HS-5 (cell line): ENCODE measurements at places on chromosomes 5 and 9.
A peak's percentile ranks its signal among the peaks of the same experiment; 100 is the strongest.

- DNase-seq: no peak
Measured at GRCh38 chr9:128891321-128892220, 9.6 kb downstream of the LRRC8A start.

DNA sequence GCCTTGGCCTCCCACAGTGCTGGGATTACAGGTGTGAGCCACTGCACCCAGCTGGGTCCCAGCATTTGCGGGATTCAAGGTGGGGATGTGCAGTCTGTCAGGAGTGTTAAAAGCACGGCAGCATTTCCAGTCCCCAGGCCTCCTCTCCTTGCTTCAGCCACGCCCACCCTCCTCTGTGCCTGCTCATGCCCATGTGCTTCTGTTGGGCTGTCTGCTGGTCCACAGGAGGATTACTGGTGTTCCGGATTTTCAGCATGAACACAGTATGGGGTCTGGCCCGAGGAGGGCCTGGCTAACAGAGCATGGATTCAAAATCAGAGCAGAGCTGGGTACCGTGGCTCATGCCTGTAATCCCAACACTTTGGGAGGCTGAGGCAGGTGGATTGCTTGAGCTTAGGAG is 5.5 kb downstream of the ARRDC1 start:
- DNase-seq: no peak

DNA sequence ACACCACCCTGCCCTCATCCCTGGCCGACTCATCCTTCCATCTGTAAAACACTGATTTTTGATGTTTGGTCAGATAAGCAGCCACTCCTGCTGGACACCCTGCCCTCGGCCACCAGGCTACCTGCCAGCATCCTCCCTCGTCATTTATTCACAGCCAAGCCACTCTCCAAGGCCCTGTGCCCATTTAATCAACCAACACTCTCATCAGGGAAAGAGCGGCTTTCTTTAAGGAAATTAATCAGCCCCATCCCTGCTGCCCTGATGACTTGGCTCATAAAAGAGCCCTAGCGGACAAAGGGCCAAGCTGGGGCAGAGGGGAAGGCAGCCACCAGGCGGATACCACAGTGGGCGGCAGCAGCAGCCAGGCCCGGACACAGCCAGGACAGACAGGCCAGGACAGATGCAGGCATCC is 52.4 kb downstream of the GOLM1 start:
- no peak for DNase-seq

DNA sequence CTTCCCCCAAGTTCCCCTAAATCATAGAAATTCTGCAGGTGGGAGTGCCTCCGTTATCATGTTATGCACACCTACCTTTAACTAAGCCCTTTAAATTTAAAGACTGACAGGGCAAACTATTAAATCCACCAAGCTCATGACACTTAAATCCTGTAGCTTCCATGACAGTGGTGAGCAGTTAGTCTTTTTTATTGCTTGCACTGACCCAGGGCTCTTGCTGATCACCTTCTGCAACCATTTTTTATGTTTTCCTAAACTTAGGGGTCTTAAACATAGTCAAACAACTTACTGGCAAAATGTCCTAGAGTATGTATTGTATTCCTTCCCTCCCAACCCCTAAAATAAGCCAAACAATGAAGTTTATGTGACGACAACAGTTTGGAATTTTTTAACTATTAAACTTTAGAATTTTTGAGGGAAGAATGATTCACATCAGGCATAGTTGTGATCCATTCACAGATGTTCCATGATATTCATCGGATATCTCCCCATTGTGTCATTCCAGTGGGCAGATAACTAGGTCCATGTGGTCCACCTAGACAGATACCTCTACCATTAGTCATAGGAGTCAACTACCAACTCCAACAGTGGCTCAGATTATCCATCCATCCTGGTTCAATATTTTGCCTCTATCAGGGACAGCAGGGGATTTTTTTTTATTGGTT is 283.1 kb downstream of the ADAMTS6 start:
- peak; percentile 99 for DNase-seq

DNA sequence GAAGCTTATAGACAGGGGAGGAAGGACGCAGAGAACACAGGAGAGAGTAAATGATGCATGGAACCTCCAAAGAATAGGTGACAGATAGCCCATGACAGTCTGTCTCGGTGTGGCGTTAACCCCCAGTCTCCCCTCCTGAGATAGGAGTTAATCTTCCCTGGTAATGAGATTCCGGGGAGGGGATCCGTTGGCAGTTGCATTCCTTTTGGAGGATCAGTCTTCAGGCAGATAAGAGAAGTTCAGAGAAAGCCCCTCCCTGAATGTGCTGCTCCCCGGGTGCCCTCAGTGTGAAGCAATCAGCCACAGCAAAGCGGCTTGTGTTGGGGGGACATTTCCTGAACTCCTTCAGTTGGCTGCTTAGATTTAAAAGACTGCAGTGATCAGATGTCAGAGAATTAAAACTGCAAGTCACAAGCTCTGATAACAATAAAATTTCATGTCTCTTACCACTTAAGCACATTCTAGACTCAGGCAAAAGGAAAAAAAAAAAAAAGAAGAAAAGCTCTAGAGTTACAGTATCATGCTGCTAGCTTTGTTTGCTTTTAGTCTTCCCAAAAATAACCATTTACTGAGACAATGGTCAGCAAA is 121.1 kb downstream of the EGFLAM start:
- DNase-seq: no peak

GRCh38 chr5:127959152-127959764 is 124.3 kb upstream of the SLC12A2 start:
- DNase-seq: peak; percentile 73

- DNase-seq: no peak
Measured at GRCh38 chr9:121455527-121456239, 44.0 kb downstream of the GGTA1 start.

- no peak for DNase-seq
Measured at GRCh38 chr9:4663956-4664355, 1.9 kb downstream of the PLPP6 start.

DNA sequence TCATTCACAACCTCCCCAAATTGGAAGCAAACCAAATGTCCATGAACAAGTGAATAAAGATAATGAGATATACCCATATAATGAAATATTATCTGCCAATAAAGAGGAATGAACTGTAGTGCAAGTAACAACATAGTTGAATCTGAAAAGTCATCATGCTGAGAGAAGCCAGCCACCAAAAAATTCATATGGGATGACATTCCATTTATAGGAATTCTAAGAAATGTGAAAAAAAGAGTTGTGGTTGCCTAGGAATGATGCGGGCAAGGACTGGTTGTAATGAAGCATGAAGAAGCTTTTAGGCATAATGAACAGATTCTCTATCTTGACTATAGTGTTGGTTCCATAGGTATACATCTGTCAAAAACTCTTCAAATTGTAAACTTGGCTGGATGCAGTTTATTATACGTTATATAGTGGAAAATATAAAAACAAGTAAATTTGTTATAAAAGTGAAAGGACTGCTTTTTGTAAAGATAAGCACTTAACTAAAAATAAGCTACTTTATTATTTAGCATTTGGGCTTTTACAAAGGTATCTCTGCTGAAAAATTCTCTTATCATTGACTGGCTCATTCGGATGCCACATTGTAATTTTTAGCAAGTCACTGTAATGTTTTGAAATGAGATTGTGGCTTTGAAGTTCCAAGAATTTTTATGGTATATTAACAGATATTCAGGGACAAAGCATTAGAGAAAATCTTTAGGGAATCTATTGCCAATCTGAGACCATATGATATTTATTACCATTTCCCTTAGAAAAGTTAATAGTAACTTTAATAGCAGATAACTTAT is 21.2 kb upstream of the TTC23L start:
- DNase-seq: no peak

GRCh38 chr5:6736524-6737042 is 23.4 kb downstream of the TENT4A start:
- DNase-seq: no peak

DNA sequence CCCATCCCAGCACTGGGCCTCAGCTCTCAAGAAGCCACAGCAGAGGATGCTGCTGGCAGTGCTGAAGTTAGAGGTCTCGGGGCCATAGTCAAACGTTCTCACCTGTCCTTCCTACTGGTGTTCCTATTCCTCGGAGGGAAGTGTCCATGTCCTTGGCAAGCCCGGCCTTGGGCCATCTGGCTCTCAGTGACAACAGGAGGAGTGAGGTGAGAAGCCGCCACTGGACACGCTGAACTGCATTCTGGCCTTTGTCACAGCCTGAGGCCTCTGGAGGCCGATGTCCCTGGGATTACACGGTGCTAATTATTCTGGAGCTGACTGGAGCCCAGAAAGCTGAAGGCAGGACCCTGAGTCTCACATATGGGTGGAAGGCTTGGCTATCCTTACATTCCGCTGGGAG is 92.5 kb downstream of the OLFM1 start:
- DNase-seq: no peak

GRCh38 chr9:88319936-88320747 is 68.1 kb upstream of the SPIN1 start:
- DNase-seq: no peak

DNA sequence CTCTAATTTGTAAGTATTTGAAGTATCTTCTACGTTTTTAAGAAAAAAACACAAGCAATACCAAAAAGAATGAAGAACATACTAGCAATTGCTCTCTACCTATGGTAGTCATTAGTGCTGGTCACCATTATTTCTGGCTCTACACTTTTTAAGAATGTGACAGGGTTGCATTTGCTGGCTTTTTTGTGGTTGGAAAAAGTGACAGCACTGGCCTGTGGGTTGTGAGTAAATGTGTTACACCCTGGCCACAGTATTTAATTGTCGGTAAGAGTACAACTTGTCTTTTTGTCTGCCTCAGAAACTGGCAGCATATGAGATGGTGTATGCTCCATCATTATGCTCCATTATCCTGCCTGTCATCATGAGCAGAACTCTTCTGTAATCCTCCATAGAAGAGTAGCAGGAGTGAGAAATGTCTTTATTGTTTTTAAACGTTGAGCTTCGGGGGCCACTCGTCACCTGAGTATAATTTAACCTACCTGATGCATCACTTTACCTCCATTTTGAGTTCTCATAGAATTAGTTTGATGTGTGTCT is 449.8 kb downstream of the ISL1 start:
- no peak for DNase-seq

DNA sequence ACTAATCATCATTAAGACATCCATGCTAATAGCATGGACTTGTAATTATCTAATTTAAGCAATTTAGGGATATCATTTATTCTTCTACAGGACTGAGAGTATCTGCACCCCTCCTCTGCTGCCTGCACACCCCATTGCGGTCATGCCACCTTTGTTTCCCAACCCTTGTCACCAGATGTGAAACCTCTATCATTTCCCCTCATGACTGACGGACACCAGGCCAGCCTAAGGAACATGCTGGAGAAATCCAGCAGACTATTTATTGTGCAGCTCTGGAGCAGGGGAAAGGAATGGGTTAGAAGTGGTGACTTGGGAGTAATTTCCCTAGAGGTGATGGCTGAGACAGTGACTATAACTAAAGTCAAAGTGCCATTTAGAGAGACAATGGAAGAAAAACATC is 40.7 kb downstream of the UGCG start:
- no peak for DNase-seq

- peak; percentile 89 for DNase-seq
Measured at GRCh38 chr9:105053209-105053652, 125.3 kb upstream of the ABCA1 start.

- DNase-seq: no peak
Measured at GRCh38 chr5:133751421-133751820, 139.1 kb upstream of the FSTL4 start.

GRCh38 chr5:143606043-143606752 is 202.7 kb upstream of the NR3C1 start:
- no peak for DNase-seq

- DNase-seq: peak; percentile 73
Measured at GRCh38 chr5:153463806-153464205, 26.7 kb upstream of the GRIA1 start.

DNA sequence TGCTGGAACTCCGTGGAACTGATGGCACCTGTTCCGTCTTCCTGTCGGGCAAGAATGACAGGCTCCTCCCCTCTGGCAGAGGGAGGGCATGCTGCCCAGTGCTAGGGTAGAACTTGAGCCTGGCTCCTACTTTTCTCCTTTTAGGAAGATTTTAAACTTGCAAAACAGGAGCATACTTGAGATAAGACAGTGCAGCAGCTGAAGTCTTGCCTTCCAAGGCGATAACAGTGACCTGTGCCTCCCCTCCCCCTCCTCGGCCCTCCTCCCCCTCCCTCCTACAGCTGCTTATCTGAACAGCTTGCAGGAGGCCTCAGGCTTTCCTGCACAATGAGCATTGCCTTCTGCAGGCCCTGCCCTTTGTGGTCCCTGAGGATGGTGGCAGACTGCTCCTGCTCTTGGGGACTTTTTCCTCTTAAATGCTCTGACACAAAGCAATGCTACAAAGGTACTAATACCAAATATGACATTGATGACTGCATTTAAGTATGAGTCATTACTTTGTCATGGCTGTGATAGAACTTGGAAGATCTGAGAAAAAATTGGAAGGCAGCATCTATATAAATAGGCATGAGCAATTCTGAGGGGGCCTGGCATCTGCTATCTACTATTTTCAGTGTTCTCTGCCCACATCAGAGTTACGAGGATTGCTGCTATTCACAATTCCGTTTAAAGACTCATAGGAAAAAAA is 2.0 kb downstream of the GADD45G start:
- no peak for DNase-seq

DNA sequence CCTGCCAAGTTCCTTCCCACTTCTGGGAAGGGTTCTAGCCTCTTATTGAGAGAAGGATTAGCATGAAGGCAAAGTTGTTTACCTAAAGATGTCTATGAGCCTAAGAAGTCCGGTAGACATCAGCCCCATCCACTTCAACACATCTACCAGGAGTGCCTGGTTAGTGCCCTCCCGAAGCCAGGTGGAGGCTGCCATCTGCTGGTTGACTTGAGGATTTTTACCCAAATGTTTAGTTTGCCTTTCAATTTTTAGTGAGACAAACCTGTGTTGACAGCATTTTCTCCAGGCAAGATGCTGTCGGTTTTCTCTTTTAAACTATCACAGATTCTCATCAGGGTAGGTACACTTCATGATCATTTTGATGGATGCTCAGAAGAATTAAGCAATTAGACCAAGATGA is 83.6 kb upstream of the TNFSF8 start:
- no peak for DNase-seq

- DNase-seq: no peak
Measured at GRCh38 chr5:89105836-89106235, 222.9 kb upstream of the MEF2C start.

DNA sequence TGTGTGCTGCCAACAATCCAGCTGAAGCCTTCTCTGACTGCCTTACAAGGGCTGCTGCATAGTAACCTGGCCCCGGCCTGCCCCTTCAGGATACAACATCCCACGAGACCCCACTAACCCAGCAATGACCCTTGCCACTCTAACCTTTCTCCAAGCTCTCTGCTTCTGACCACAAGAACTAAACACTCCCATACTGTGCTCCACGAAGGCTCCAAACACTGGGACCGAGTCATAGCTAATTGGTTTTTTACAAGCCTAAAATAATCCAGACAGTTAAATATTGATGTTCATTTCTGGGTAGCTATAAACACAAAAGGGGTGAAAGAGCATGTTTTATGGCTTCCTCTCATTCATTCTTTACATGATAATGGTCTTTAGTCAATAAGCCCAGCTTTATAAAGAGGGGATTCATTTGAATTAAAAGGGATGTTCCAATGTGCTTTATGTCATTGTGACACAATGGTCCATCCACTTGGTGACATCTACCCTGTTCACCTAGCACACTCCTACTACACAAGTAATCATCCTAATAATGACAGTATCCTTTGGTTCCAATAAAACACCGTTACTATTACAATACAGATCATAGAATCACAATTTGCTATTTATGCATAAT is 16.2 kb upstream of the TLE4 start:
- no peak for DNase-seq
